ENCODE measurements at places on chromosomes 12 and 14.

GRCh38 chr12:2924019-2924418, 33.3 kb downstream of the TULP3 start:
- no peak for DNase-seq

DNA sequence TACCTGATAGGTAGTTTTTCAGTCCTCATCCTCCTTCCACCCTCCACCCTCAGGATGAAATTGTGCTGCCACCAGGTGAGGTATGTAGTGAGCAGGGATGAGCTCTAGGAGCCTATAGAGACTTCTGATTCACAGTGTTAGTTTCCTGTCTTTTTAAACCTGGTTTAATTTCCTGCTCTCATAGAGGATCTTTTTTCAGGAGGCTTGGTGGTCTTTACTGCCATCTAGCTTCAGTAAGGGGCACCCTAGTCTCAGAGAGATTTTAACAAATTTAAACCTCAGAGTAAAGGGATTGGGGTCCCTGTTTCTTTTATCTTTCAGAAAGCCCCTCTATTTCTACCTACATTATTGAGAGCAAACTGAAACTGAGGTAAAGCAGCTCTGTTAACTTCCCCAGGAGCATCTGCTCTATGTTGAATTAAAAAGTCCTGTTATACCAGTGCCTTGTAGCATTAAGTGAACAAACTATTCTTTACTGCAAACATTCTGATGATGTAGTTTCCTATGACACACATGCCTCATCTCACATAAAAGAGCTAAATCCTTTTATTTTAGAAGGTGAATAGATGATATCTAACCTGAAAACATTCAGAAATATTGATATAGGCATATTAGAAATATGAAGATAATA, 172.2 kb upstream of the DDHD1 start:
- DNase-seq = no peak

DNA sequence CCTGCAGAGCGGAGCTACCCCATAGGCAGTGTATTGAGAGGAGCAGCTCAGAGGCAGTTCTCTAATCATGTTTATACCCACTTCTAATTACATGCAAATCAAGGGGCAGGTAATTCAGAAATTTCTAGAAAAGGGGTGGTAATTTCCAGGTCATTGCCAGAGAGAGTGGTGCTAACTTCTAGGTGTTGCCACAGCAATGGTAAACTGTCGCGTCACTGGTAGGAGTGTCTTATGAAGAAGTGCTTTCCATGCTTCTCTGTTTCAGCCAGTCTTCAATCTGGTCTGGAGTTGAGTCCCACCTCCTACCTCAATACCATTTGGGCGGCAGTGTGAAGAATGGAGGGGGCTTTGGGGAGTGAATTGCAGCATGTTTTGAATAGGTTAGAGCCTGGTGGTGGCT, 8.5 kb upstream of the AMN1 start:
- DNase-seq = no peak

DNA sequence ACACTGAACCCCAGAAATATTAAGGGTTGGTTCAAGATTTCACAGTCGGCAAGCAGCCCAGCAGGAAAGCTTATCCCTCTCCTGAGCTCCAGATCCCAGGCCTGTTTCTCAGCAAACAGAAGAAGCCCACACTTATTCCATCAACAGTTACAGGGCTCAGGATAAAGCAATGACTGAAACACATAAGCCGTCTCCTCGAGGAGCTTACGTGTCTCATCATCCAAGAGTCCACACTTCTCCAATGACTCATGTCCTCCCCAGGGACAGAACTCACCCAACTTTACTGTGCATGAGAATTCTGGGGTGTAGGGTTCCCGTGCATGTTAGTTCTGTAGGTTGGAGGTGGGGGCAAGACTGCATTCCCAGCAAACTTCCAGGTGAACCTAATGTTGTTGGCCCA, 31.2 kb downstream of the GSC start:
- DNase-seq = no peak

GRCh38 chr14:51095854-51096823, 1.2 kb upstream of the TRIM9 start:
- DNase-seq = peak; percentile 80

DNA sequence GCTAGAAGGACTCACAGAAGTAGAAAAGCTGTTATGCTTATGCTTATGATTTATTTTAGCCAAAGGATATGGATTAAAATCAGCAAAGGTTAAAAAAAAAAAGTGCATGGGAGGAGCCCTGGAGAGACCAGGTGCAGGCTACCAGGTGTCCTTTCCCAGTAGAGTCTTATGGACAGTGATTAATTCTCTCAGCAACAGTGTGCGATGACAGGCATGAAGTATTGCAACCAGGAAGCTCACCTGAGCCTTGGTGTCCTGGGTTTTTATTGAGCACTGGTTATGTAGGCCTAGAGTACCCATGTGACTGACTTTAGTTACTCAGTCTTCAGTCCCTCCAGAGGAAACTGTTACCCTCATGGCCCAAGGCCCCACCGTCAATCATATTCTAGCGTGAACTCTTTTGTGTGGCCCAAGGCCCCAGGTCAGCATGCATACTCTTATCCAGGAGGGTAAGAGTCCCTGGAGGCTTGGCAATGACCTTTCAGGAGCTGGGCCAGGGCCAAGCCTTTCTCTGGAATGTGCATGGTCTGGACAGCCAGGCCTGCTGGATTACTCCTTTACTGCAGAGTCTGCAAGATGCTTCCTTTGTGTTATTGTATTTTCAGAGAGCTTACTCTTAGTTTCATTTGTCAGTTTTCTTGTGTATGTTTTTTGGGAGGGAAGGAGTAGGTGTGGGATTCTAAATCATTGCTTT, 69.6 kb upstream of the RD3L start:
- no peak for DNase-seq

GRCh38 chr14:85182282-85182681, 347.7 kb upstream of the FLRT2 start:
- no peak for DNase-seq

- no peak for DNase-seq
These were observed 18.4 kb downstream of the PIGH start for GRCh38 chr14:67581643-67582042.

DNA sequence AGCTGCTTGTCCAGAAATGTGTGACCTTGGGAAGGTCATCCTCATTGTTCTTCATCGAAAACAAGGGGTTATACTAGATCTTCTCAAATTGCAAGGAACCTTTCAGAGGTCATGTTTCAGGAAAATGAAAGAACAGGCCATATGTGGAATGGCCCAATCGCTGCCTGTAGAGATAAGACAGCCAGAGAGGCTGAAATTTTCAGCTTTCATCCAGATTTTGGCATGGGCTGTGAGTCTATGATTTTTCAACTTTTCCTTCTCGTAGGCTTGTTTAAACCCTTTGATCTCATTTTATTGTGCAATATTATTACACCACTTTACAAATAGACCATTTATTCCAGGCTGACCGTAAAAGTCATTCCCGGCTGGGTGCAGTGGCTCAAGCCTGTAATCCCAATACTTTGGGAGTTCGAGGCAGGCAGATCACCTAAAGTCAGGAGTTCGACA, 17.1 kb upstream of the ATXN2 start:
- DNase-seq = no peak

DNA sequence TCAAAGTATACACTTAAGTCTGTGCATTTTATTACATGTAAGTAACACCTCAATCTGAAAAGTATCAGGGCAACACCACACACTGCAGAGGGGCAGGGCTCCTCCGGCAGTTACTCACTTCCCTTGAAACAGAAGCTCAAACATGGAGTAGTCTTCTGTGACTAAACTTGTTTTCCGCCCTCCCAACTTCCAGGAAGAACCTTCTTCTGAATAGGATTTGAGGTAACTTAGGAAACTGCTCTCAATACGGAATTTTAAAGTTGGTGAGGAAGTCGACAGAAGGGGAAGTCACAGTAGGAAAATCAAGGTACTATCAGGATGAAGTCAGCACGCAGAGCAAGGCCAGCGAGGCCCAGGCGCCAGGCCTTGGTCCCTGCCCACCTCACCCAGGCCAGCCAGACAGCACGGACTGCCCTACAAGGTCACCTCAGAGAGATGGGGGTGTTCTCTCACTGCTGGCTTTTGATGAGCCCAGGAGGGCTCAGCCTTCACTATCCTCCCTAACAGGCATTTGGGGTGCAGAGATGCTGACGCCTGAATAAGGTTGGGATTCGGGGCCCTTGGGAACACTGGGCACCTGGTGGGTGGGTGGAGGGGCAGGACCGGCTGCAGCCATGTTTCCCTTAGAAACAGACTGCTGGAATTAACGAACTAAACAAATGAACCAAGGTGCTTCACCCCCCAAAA, 5.8 kb downstream of the ANKRD9 start:
- no peak for DNase-seq

GRCh38 chr14:103496776-103497175, 25.9 kb downstream of the CKB start:
- DNase-seq = no peak

- DNase-seq = no peak
These were observed 4.3 kb downstream of the SLC16A7 start for GRCh38 chr12:59600171-59600570.

DNA sequence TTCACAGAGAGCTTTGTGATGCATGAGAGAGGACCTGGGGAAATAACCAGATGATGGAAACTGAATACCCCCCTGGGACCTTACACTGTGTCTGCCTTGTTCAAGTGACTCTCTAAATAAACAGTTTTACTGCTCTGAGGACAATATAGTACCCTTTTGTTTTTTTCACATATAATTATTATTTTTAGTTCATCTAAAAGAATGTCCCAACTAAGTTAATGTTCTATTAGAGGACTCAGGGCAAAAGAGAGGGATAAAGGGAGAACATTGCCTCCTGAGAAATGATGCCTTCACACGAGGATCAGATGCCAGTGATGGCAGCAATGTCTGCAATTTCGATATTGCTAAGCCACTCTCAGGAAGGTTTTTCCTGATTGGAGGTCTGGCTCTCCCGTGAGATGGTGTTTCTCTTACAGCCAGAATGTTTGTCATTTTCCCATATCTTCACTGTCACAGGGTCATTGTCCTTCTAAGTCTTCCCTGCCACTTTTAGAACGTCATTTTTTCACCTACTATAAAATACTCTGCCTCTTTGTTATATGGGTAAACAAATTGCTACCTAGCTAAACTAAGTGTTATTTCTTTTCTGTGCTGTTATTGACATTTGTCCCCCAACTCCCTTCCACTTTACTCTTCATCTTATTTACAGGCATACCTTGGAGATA, 201.6 kb downstream of the RAD51B start:
- no peak for DNase-seq

GRCh38 chr12:122403115-122403770, 19.2 kb downstream of the CLIP1 start:
- no peak for DNase-seq

DNA sequence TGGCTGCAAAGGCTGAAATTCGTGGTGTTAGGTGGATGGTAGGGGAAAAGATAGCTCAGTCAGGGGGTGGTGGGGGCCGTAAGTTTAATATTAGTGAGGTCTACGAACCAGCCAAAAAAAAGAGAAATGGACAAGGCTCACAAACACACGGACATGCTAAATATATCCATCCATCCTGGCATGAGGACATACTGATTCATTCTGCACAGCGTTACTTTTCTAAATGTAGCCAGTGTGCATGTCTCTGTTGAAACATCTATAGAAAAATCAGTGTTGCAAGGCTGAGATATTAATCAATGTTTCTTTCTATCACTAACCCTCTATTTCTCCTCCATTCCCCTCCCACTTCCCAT, 150.6 kb downstream of the PIWIL1 start:
- DNase-seq = no peak

GRCh38 chr12:117098361-117099217, 627 bp downstream of the TESC start:
- DNase-seq = no peak

DNA sequence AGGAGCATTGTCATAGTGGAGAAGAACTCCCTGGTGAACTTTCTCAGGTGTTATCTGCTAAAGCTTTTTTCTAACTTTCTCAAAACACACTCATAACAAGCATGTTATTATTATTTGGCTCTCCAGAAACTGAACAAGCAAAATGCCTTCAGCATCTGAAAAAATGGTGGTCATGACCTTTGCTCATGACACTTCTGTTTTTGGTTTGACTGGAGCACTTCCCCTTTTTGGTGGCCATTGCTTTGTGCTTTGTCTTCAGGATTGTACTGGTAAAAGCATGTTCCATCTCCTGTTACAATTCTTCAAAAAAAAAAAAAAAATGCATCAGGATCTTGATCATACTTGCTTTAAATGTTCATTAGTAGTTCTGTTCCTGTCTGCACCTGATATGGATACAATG, 1241.6 kb upstream of the USP15 start:
- no peak for DNase-seq

- DNase-seq = no peak
These were observed 544.4 kb upstream of the TMEM132C start for GRCh38 chr12:127722611-127723010.

- DNase-seq = no peak
These were observed 4.8 kb upstream of the LMNTD1 start for GRCh38 chr12:25557830-25558436.

- DNase-seq = no peak
These were observed 34.0 kb upstream of the ALG10 start for GRCh38 chr12:33988197-33988805.

DNA sequence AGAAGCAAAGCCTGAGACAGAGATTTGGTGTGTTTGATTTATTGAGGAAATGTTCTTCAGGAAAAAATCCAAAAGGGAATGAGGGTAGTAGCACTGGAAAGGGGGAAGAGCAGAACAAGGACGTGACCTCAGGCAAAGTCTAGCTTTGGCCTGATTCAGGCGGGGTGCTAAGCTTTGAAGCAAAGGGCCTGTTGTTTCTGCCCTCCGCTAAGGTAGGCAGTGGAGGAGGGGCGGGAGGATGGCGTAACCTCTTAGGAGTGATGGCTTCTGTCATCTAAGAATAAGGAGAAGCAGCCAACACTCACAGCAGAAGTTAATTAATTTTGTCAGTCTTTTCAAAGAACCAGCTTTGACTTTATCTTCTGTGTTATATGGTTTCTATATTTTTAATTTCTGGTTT, 20.4 kb downstream of the ABHD12B start:
- DNase-seq = no peak

GRCh38 chr12:83197483-83197914, 510.8 kb downstream of the TMTC2 start:
- no peak for DNase-seq

DNA sequence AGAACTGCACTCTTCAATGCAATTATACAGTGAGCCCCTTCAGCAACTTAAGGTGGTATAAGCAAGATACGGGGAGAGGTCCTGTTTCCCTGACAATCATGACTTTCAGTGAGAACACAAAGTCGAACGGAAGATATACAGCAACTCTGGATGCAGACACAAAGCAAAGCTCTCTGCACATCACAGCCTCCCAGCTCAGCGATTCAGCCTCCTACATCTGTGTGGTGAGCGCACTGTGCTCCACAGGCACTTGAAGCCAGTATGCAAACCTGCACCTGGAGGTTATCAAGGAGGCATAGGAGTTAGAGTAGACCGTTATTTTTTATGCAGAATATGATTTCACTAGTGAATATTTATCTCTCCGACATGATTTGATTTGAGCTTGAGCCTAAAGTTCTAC, 152.2 kb upstream of the OR4E1 start:
- DNase-seq = no peak

- no peak for DNase-seq
These were observed 58.3 kb downstream of the ESRRB start for GRCh38 chr14:76434220-76434619.
